ENCODE measurements at places on chromosomes 1 and 21. TPM values are rescaled to one million over a fixed set of nuclear protein-coding genes. Genes with fewer than 3 reads are reported as not detected.

Gene FCRLB
- total RNA-seq, result not detected

Gene ANGPTL7
- 4.2 TPM for total RNA-seq

Gene GPR52
- total RNA-seq, result 1.3 TPM

Gene GJA4
- total RNA-seq, result 41.0 TPM

Gene SLC9C2
- not detected for total RNA-seq

Gene FCN3
- 16.6 TPM for total RNA-seq

Measured in esophagus muscularis mucosa (tissue), 4 donors.